K562 (cell line): ENCODE measurements at places on chromosomes 5 and 9. TPM values are rescaled to one million over a fixed set of nuclear protein-coding genes. Genes with fewer than 3 reads are reported as not detected.

DNA sequence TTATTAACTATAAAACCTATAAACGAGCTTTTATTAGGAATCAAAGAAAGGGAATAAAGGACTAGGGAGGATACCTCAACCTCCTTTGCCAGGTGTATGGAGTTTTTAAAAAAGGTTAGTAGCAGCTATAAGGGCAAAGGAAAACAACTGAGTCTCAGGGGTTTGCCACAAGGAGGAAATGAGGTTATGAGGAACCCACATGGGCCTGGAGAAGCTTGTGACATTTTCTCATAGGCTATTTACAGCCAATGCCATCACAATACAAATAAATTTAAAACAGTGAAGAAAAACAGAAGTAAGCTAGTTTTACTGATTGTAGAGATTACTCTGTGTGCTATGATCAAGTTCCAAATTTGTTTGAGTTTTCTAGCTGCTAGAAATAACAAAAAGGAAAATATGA, 92.6 kb downstream of the CDKN2A start:
- H3K36me3 ChIP-seq, result no peaks in the 10 kb centered on the region
- no peaks in the 10 kb centered on the region for H3K27me3 ChIP-seq
- DNase-seq, result no peak
- H3K4me3 ChIP-seq, result no peak overlapping the region
- H3K4me1 ChIP-seq, result no peaks in the 10 kb centered on the region

GRCh38 chr5:178423901-178424809, 166.0 kb downstream of the COL23A1 start:
- H3K4me1 ChIP-seq, result no peaks in the 10 kb centered on the region
- no peak overlapping the region for H3K4me3 ChIP-seq
- DNase-seq, result no peak
- H3K36me3 ChIP-seq, result no peaks in the 10 kb centered on the region

GRCh38 chr5:13625616-13626198, 318.8 kb downstream of the DNAH5 start:
- H3K27ac ChIP-seq, result no peak overlapping the region
- no peaks in the 10 kb centered on the region for H3K4me1 ChIP-seq
- DNase-seq, result no peak
- H3K27me3 ChIP-seq, result no peaks in the 10 kb centered on the region
- H3K4me3 ChIP-seq, result no peak overlapping the region
- no peaks in the 10 kb centered on the region for H3K36me3 ChIP-seq

GRCh38 chr9:133141833-133142595, 21.0 kb upstream of the RALGDS start:
- no peaks in the 10 kb centered on the region for H3K27me3 ChIP-seq
- no peak overlapping the region for H3K4me3 ChIP-seq
- peaks cover 82% of the 10 kb centered on the region for H3K4me1 ChIP-seq
- H3K27ac ChIP-seq, result no peak overlapping the region; the same call in 2 of the 3 replicates
- DNase-seq, result no peak

GRCh38 chr9:35564658-35565061, 40.4 kb upstream of the TESK1 start:
- no peak overlapping the region for H3K27ac ChIP-seq
- DNase-seq, result no peak
- peaks cover 4% of the 10 kb centered on the region; the same call in 1 of the 2 replicates for H3K4me1 ChIP-seq
- H3K4me3 ChIP-seq, result no peak overlapping the region
- no peaks in the 10 kb centered on the region for H3K36me3 ChIP-seq

GRCh38 chr5:157072508-157072907, 13.6 kb upstream of the HAVCR1 start:
- no peaks in the 10 kb centered on the region for H3K27me3 ChIP-seq
- no peak overlapping the region for H3K4me3 ChIP-seq
- DNase-seq, result no peak

DNA sequence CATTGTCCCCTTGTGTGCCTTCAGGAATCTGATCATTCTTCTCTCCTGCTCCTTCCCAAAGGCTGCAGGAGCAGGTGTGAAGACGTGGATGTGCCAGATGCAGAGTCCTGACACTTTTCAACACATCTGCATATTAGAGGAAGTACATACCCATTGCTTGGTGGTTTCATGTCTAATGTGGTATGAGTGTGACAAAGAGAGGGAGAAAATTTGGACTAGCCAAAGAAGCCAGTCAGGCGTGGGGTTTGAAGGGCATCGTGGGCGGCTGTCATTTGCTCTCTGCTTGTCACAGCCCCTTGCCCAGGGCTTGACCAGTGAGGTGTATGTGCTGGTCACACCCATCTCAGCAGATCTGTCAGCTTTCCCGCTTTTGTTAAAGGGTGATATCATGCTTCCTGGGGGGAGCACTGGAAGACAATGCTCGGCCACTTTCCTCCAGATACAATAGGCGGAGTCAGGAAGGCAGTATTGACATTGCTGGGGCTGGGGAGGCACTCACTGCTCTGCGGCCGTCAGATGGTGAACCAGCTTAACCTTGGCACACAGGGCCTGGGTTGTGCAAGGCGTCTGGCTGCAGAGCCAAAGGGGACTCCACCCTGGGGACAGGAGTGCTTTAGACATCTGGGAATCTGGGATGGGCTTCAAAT, 8.6 kb downstream of the TEK start:
- no peaks in the 10 kb centered on the region for H3K4me1 ChIP-seq
- no peaks in the 10 kb centered on the region for H3K27me3 ChIP-seq
- no peak for DNase-seq

DNA sequence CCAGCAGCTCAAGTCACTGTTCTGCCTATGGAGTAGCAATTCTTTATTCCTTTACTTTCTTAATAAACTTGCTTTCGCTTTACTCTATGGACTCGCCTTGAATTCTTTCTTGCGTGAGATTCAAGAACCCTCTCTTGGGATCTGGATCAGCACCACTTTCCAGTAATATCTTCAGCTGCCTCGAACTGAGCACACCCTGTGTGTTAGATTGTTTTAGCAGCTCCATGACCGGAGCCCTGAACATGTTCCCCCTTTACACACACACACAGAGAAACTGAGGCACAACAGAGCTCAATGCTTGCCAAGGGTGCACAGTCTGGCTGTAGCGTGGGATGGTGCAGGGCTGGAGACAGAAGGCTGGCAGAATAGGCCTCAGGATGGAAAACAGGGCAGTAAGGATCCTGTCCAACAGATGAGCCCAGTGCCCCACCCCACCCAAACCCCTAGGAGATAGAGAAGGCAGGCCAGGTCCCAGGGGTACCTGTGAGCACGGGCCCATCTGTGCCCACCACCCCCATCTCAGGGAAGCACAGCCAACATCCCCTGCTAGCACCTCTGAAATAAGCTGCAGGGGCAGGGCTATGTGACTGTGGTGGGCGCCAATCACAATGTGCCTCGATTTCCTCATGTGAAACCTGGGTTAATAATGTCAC, 27.9 kb downstream of the BICD2 start:
- no peaks in the 10 kb centered on the region; the same call in 2 of the 3 replicates for H3K36me3 ChIP-seq
- H3K4me1 ChIP-seq, result peaks cover 12% of the 10 kb centered on the region
- no peaks in the 10 kb centered on the region for H3K27me3 ChIP-seq
- no peak overlapping the region for H3K4me3 ChIP-seq

GRCh38 chr9:106700676-106701075, 162.3 kb upstream of the ZNF462 start:
- no peaks in the 10 kb centered on the region for H3K36me3 ChIP-seq
- no peak overlapping the region for H3K4me3 ChIP-seq
- H3K4me1 ChIP-seq, result no peaks in the 10 kb centered on the region

GRCh38 chr5:142973932-142974331, 203.8 kb downstream of the ARHGAP26 start:
- peaks cover 9% of the 10 kb centered on the region; the same call in 1 of the 2 replicates for H3K27me3 ChIP-seq
- no peak overlapping the region for H3K4me3 ChIP-seq
- no peaks in the 10 kb centered on the region for H3K36me3 ChIP-seq
- H3K4me1 ChIP-seq, result no peaks in the 10 kb centered on the region
- no peak for DNase-seq

GRCh38 chr9:78278801-78279200, 18.1 kb upstream of the PSAT1 start:
- H3K4me1 ChIP-seq, result no peaks in the 10 kb centered on the region
- no peaks in the 10 kb centered on the region for H3K36me3 ChIP-seq
- H3K27me3 ChIP-seq, result no peaks in the 10 kb centered on the region
- H3K27ac ChIP-seq, result no peak overlapping the region
- no peak for DNase-seq

DNA sequence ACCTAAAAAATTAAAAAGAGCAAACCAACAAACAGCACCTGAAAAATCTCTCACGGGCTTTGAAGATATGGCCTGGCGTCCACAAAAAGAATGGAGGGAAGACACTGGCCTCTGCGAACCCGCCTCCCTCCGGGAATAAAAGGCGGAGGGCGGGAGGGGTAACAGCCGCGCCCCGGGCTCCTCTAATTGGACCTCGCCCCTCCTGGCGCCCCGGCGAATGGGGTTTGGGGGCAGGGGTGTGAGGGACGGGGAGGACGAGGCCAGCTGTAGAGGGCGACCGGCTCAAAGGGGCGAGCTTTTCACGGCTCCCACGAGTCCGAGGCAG, 753 bp downstream of the FANCC start:
- peak overlapping the region; percentile 89 for H3K4me3 ChIP-seq
- no peaks in the 10 kb centered on the region for H3K27me3 ChIP-seq
- peaks cover 11% of the 10 kb centered on the region; the same call in 2 of the 3 replicates for H3K4me1 ChIP-seq
- H3K36me3 ChIP-seq, result no peaks in the 10 kb centered on the region
- H3K27ac ChIP-seq, result peak overlapping the region; percentile 100

Gene CCDC171
- 0.22 and 0.27 TPM in 2 replicates for total RNA-seq

Gene MRPS30
- total RNA-seq, result 114 and 120 TPM in 2 replicates

Gene GPR150
- total RNA-seq, result not detected in 2 replicates

Gene ST8SIA4
- 0.67 and 2.0 TPM in 2 replicates for total RNA-seq
